ENCODE measurements at places on chromosomes 1 and 21.

- 0 out of 2 replicates have a peak, but pooled peaks cover 2% of the 10 kb centered on the region for H3K4me1 ChIP-seq
- H3K4me3 ChIP-seq = no peak overlapping the region
- DNase-seq = no peak
- no peak overlapping the region for H3K27ac ChIP-seq
- H3K36me3 ChIP-seq = no peaks in the 10 kb centered on the region
- H3K27me3 ChIP-seq = no peaks in the 10 kb centered on the region
These were observed 33.1 kb downstream of the UBE2U start for GRCh38 chr1:64236541-64236954.

DNA sequence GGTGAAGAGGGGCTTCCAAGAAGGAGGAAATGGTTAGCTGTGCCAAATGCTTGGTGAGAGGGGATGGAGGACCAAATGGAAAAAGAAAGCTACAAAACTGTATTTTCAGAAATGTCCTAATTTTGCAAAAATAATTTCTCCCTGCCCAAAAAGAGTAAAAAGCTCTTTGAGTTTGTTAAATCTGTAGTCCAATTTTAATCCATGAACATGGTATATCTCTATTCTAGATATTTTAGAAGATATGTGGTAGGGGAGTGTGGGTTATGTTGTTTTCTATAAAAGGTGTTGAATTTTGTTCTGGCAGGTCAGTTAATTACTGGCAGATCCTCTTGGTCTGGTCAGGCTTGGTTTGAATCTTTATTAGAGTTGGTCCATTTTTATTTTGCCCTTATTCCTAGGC is 474.1 kb upstream of the VAMP3 start:
- H3K4me3 ChIP-seq = no peak overlapping the region
- peaks cover 21% of the 10 kb centered on the region for H3K27me3 ChIP-seq
- H3K36me3 ChIP-seq = no peaks in the 10 kb centered on the region
- no peak for DNase-seq

DNA sequence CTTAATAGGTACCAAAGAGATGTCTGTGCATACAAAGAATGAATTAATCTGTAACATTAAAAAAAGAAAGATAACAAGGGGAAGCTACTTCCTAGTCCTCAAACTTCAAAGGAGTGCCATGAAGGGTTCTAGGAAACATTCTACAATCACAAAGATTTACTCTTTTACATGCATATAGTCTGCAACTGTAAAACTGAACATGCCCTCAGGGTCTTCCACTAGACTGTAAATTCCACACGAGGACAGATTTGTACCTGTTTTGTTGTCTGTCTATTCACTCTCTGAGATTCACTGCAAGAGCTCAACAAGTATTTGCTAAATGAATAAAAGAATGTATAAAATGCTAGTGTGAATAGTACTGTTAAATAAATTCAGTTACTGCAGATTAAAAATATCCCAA is 4.4 kb downstream of the JAK1 start:
- H3K27ac ChIP-seq = no peak overlapping the region
- no peaks in the 10 kb centered on the region for H3K36me3 ChIP-seq
- no peak overlapping the region for H3K4me3 ChIP-seq
- no peak for DNase-seq

DNA sequence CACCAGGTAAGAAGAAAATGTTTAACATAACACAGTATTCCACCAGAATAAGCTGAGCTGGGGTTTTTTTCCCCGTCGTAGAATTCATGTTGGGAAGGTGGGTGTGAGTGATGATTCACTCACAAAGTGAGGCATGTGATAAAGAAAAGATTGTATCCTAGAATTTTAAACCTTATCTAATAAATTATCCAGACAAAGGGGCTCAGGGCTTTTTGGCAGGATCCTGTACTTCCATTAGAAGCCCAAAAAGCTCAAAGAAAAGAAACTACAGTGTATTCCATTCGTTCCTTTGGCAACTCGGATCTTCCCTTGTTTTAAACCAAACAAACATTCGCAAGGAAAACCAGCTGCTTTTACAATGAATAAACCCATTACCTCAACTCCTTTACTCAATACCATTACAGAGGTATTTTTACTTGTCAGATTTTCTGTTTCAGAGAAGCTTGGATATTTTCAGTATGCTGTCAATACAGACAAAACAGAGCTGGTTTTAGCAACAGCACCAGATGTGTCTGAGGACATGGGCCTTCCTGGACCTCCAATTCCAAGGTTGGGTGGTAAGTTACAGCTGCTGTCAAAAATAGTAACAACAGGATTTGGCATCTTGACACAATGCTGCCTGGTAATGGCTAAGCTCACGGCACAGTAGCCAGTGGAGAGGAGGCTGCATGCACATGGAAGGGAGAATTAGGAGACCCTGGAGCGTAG is 159.9 kb upstream of the RUNX1 start:
- H3K36me3 ChIP-seq = no peaks in the 10 kb centered on the region
- no peak overlapping the region for H3K4me3 ChIP-seq
- no peak for DNase-seq
- peaks cover 13% of the 10 kb centered on the region for H3K4me1 ChIP-seq
- no peak overlapping the region for H3K27ac ChIP-seq
- no peaks in the 10 kb centered on the region for H3K27me3 ChIP-seq

- DNase-seq = no peak
- no peak overlapping the region for H3K4me3 ChIP-seq
- no peak overlapping the region for H3K27ac ChIP-seq
These were observed 51.0 kb downstream of the SCP2 start for GRCh38 chr1:52978045-52978444.

- H3K27me3 ChIP-seq = no peaks in the 10 kb centered on the region
- no peak for DNase-seq
- H3K27ac ChIP-seq = no peak overlapping the region
- H3K36me3 ChIP-seq = no peaks in the 10 kb centered on the region
- no peak overlapping the region for H3K4me3 ChIP-seq
These were observed 17.5 kb downstream of the SLC66A1 start for GRCh38 chr1:19329611-19330010.

DNA sequence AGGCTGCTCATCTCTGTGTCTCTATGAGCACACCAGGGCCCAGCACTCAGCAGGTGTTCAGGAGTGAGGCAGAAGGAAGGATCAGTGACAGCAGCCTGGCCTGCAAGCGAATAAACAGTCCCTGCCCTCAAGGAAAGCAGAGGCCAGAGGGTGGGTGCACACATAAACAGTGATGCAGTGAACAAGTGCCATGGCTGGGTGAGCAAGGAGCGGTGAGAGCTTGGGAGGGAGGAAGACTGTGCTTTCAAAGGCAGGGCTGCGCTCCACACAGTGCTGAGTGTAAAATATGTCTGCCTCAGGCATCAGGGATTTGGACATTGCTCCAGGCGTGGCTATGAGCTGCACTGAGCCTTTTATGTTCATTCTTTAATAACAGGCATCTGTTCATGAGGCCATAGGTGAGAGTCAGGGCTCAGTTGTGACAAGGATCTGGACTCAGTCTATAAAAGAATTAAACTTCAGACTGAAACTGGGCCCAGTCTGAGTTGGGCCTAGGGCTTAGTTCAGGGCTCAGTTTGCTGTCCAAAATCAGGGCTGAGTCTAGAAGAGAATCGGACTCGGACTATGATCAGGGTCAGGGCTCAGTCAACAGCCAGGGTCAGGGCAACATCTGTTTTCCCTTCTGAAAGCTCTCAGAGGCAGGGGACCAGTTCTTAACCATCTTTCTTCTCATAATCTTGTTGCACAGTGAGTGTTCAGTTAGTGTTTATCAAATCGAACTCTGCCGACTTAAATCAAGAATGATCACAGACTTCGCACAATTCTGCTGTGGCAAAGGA is 213.7 kb downstream of the FOXD2 start:
- no peak overlapping the region for H3K4me3 ChIP-seq
- DNase-seq = no peak
- no peak overlapping the region for H3K27ac ChIP-seq
- no peaks in the 10 kb centered on the region for H3K36me3 ChIP-seq

- H3K4me1 ChIP-seq = no peaks in the 10 kb centered on the region
- no peak for DNase-seq
These were observed 109.2 kb downstream of the DDX20 start for GRCh38 chr1:111864862-111865261.

GRCh38 chr1:220564216-220564615 is 36.3 kb downstream of the MARK1 start:
- H3K4me3 ChIP-seq = no peak overlapping the region
- DNase-seq = no peak
- no peaks in the 10 kb centered on the region for H3K36me3 ChIP-seq
- peaks cover 54% of the 10 kb centered on the region for H3K27me3 ChIP-seq
- H3K4me1 ChIP-seq = no peaks in the 10 kb centered on the region
- no peak overlapping the region for H3K27ac ChIP-seq

DNA sequence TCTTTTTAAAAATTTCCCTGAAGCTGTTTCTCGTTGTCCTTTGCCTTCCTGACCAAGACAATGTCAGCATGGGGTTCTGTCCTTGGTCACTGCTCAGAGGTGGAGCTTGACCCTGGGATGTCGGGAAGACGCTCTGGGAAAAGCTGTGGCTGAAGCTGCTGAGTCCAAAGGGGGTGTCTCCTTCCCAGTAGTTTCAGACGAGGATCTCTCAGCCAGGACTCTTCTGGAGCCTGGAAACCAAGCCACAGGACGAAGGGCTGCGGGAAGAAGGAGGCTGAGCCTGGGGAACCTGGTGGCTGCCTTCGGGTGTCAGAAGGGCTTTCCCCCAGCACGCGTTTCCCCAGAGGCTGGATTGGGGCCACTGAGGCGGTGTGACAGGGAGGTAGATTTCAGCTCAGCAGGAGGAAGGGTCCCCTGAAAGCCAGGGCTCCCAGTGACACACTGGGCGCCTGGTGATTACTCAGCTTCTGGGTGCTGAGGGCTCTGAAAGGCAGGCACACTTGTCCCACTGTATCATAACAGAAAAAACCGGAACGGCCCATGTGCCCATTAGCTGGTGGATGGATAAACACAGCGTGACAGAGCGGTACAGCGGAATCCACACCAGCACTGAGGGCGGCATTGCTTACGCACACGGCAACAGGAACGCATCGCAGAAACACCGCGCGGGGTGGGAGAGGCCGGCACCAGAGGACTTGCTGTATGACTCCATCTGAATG is 5.0 kb upstream of the KRTAP12-1 start:
- no peaks in the 10 kb centered on the region for H3K4me1 ChIP-seq
- H3K4me3 ChIP-seq = no peak overlapping the region
- no peak for DNase-seq
- no peaks in the 10 kb centered on the region for H3K27me3 ChIP-seq
- H3K27ac ChIP-seq = no peak overlapping the region
- H3K36me3 ChIP-seq = no peaks in the 10 kb centered on the region

- peaks cover 20% of the 10 kb centered on the region for H3K4me1 ChIP-seq
- 0 out of 2 replicates have a peak, but pooled peaks cover 4% of the 10 kb centered on the region for H3K36me3 ChIP-seq
- H3K4me3 ChIP-seq = no peak overlapping the region
- no peak overlapping the region for H3K27ac ChIP-seq
- no peak for DNase-seq
These were observed 5.8 kb downstream of the MAPKAPK2 start for GRCh38 chr1:206690516-206690915.

DNA sequence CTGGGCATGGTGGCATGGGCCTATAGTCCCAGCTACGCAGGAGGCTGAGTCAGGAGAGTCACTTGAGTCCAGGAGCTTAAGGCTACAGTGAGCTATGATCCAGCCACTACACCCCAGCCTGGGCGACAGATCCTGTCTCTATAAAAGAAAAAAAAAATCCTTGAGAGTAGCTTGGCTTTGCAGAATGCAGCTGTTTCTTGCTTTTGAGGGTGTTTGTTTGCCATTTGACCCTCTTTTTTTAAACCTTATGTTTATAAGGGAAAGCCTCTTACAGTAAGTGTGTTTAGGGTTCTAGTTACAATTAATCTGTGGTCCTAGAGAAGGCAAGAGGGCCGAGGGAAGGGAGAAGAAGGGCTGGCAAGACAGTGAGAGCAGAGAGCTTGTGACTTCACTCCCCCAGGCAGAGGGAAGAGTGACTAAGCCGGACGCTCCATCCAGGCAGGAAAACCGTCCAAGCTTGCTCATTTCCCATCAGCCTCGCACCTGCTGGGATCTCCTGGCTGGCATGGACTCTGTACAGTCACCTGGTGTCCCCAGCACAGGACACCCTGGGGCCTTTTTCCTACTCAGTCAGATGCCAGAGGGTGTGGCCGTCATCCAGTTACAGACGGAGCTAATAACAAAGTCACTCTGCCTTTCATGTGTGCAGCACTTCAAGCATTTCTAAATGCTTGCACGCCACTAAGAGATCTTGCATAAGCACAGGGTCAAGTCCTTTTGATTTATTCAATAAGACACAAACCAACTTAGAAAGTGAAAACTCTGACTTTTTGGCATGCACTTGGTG is 55.5 kb upstream of the PSEN2 start:
- no peaks in the 10 kb centered on the region for H3K27me3 ChIP-seq
- peak overlapping the region; percentile 8 for H3K4me3 ChIP-seq
- H3K4me1 ChIP-seq = peaks cover 35% of the 10 kb centered on the region
- no peaks in the 10 kb centered on the region for H3K36me3 ChIP-seq

Data from PC-3 (cell line).